ENCODE measurements at places on chromosomes 3 and 15. TPM values are rescaled to one million over a fixed set of nuclear protein-coding genes. Genes with fewer than 3 reads are reported as not detected.

The SCG5 gene
- total RNA-seq = 0.37 TPM

The SI gene
- total RNA-seq = not detected

The RAD54L2 gene
- 45.2 TPM for total RNA-seq

The NRROS gene
- 9.8 TPM for total RNA-seq

The TMEM212 gene
- total RNA-seq = not detected

The IL17RB gene
- total RNA-seq = 0.71 TPM

The GUCA1C gene
- not detected for total RNA-seq

The CPLX3 gene
- not detected for total RNA-seq

The MCF2L2 gene
- total RNA-seq = 0.27 TPM

GRCh38 chr15:98904544-98904943, 103.0 kb downstream of the PGPEP1L start:
- DNase-seq = no peak

GRCh38 chr15:42363942-42364341, 4.6 kb downstream of the CAPN3 start:
- DNase-seq = no peak

- DNase-seq = no peak
These were observed 49.8 kb downstream of the ZNF445 start for GRCh38 chr3:44427683-44428082.

- no peak for DNase-seq
These were observed 48.1 kb downstream of the UBP1 start for GRCh38 chr3:33392144-33392543.

DNA sequence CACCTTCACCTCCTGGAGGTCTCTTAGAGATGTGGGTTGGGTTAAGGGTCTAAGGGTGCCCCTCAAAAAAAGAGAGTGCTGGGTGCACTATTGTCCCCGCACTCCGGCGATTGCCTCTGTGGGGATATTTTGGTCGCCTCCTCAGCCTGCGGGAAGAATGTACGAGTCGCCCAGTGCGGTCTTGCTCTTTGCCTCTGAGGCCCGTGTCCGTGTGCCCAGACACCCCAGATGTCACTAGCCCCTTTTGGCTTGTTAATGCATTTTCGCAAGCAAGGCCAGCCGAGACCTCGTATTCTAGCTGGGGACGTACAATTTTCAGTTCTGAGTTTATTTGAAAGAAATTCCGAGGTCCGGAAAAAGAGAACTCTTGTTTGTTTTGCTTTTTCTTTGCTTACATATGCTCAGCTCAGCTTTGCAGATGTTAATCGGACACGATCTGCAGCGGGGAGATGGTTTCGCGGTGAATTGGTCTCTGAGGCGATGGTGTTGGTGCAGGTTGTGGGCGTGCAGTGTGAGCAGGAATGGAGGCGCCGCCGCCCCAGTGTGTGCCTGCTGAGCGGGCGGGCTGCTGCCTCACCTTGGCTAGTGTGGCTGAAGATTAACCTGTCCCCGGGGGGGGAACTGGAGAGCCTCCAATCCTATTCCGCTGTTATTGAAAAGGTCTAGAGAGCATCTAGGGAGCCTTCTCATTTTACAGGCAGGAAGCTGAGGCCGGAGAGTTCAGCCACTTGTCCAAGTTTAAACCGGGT, 1.4 kb downstream of the ST6GAL1 start:
- DNase-seq = peak; percentile 38

GRCh38 chr15:38864122-38864521, 299.5 kb upstream of the RASGRP1 start:
- DNase-seq = no peak

- no peak for DNase-seq
These were observed 21.8 kb upstream of the POU1F1 start for GRCh38 chr3:87298111-87298718.

GRCh38 chr3:109257269-109257668, 59.0 kb downstream of the DPPA2 start:
- DNase-seq = no peak

- no peak for DNase-seq
These were observed 189.4 kb downstream of the SLC9A9 start for GRCh38 chr3:143658861-143659260.

- DNase-seq = no peak
These were observed 30.9 kb downstream of the PRKCD start for GRCh38 chr3:53191836-53192480.

- no peak for DNase-seq
These were observed 88.8 kb downstream of the EPHB1 start for GRCh38 chr3:134883697-134884385.

- no peak for DNase-seq
These were observed 118.8 kb downstream of the NSMCE3 start for GRCh38 chr15:29150515-29151483.

DNA sequence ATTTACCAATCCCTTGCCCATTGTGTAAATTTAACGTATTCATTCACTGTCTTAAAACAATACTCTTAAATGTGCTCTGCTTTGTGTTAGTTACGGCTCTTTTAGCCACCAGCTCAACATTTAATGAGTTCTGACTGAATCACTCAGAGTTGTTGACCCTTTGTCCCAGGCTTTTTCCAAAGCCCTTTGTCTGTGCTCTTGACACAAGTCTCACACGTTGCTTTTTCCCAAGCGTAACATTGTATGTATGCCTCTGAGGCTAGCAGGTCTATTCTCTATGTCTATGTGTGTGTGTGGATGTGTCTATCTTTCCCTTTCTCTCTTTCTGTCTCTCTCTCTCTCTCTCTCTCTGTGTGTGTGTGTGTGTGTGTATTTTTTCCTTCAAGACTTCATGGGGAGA, 435.4 kb upstream of the GOLIM4 start:
- no peak for DNase-seq

GRCh38 chr3:46378426-46378942, 7.7 kb downstream of the CCR5 start:
- DNase-seq = peak; percentile 34

GRCh38 chr15:59998305-59998949, 5.7 kb upstream of the FOXB1 start:
- DNase-seq = no peak

- no peak for DNase-seq
These were observed 114.1 kb downstream of the ZNF609 start for GRCh38 chr15:64574301-64575017.

- DNase-seq = no peak
These were observed 8.8 kb upstream of the TXNRD3 start for GRCh38 chr3:126663750-126664149.

DNA sequence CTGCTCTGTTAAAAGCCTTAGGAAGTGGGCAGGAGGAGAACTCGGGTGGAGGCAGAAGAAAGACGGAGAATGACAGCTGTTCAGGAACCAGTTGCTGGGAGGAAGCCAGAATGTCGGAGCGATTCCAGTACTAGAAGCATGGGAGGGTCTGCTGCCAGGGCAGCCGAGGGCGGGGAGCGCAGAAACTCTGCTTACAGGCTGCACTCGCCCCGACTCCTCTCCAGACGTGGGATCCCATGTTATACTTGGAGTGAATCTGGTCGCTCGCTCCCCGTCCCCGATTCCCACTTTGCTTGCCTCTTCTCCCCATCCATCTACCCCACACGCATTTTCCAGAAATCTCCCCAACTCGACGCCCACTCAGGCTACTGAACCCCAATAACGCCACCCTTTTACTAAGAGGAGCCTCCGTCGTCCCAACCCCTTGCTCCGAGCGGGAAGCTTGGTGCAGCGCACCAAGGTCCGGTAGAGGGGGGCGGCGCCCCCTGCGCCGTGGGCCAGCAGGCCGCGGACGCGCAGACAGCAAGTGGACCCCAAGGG, 665 bp downstream of the GATM start:
- no peak for DNase-seq

DNA sequence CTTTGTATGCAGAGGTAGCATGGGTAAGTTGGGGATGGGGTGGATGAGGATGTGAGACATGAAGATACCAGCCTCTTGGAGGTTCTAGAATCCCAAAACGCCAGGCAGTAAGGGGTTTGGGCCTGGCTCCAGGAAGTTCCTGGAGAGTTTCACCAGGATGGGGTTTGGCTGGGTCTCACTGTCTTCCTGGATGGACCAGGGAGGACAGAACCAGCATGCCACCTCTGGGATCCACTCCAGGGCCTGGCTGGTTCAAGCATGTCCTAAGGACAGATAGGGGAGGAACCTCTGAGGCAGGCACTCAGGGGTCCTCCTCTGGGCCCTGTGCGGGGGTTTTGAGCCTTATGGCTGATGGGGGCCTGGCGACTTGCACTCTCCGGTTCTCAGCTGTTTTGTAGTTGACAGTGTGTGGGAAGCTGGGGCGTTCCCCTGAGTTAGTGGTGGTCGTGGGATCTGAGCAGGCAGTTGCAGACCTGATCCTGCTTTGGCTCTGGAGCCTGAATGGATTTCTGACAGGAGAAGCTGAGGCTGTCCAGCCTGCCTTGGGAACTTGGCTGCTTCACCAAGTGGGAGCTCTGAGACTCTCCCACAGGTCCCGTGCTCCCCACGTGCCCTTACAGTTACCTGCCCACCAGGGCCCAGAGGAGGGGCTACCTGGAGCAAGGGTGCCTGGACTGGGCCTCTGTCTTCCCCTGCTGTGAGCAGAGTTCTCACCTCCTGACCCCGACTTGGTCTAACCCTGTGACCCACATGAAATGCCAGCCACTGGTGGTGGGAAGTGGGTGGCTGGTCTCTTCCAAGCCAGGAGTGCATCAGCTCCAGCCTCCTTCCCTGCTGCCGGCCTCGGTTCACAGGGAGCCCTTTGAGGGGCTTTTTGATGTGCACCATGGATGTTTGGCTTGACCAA, 128.4 kb downstream of the EEFSEC start:
- no peak for DNase-seq

DNA sequence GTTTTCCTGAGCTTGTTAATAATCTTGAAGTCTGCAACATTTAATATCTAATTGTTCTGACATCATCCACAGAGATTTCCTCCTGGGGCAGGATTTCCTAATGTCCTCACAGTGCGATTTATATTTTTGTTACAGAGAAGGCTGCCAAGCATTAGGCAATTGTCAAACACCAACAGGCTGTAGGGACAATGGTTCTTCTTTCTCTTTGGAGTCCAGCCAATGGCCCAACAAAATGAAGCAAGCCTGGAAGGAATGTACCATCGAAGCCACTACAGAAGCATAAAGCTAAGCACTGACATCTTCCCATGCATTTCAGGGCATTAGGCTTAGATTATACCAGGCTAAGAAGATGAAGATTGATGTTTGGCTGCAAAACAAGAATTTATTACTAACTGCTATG, 173.0 kb upstream of the FRMD4B start:
- no peak for DNase-seq
